ENCODE measurements at places on chromosomes 16 and 17. TPM values are rescaled to one million over a fixed set of nuclear protein-coding genes. Genes with fewer than 3 reads are reported as not detected.

KIF2B gene
- not detected for total RNA-seq

KRTAP4-9 gene
- total RNA-seq = not detected

DOC2A gene
- total RNA-seq = 0.62 TPM

DUS1L gene
- 50.9 TPM for total RNA-seq

UNK gene
- total RNA-seq = 23.2 TPM
